ENCODE measurements at places on chromosomes 1 and 21.

DNA sequence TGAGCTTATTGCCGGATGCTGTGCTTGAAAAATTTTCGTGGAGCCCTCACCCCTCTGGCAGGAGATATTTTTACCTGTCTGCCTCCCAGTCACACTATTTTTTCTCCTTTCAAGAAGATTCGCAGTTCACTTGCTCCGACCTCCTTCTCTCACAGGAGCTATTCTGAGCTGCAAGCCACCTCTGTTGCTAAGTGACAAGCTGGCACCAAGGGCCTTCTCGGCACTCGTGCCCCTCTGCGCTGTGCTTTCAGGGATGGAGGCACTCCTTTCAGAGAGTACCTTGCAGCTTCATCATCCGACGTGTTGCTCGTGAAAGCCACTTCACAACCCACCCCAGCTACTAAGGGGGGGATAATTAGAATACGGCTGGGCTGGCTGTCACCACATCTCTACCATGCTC lies 11.6 kb downstream of the SLC6A17 start:
- no peak for DNase-seq

- DNase-seq: no peak
Measured at GRCh38 chr1:248834343-248834940, 3.6 kb upstream of the ZNF672 start.

DNA sequence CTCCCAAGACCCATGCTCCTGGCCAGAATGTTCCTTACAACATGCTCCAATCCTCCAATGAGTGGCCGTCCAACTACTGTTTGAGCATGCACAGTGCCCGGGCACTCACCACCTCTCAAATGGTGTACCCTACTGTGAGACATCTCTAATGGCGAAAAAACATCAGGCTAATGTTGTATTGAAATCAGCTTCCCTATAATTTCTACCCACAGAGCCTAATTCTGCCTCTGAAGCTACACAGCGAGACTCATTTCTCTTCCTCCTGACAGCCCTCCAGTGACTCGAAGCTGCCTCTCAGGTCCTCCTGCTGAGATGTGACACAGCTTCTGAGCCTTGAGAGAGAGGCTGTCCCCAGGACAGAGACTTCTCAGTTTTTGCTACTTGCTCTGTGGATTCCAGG lies 130.7 kb downstream of the FAM78B start:
- DNase-seq: no peak

GRCh38 chr1:33727310-33727709 lies 136.6 kb upstream of the HMGB4 start:
- DNase-seq: no peak
